ENCODE measurements at places on chromosomes 12 and 14.
A peak's percentile ranks its signal among the peaks of the same experiment; 100 is the strongest.

GRCh38 chr12:18905134-18905533, 167.2 kb downstream of the CAPZA3 start:
- no peak for DNase-seq

DNA sequence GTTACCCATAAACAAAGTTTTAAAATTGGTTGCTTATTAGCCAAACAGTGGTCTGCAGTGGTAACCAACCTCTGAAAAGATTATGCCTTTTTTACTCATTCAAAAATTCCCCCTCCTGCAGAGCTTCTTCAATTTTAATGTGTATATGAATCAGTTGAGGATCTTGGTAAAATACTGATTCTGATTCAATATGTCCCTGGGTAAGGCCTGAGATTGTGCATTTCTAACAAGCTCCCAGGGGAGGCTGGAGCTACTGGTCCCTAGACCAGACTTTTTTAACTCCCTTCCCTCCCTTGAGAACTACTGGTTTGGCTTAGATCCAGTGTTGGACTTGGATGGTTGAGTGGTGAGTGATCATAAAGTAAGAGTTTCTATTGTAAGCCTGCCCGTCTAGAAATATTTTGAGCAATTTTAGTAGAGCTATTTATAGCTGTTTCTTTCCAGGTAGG, 90.2 kb downstream of the FUT8 start:
- DNase-seq: no peak

GRCh38 chr12:15393037-15393436, 70.7 kb downstream of the PTPRO start:
- no peak for DNase-seq

DNA sequence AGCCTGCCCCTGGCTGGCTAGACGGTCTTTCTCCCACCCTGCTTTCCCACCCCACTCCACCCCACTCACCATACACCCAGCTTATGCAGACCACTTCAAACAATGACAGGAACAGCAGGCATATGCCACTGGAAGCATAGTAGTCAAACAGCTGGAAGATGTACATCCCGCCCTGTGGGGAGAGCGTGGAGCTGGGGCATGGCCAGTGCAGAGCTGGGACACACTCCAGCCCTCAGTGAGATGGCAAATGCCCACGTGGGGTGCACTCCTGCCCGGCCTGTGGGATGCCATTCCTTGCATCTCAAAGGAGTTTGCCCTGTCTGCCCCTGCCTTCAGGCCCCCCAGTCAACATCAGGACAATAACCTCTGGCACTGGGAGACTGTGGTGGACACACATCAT, 18.8 kb downstream of the SLC6A12 start:
- DNase-seq: no peak

DNA sequence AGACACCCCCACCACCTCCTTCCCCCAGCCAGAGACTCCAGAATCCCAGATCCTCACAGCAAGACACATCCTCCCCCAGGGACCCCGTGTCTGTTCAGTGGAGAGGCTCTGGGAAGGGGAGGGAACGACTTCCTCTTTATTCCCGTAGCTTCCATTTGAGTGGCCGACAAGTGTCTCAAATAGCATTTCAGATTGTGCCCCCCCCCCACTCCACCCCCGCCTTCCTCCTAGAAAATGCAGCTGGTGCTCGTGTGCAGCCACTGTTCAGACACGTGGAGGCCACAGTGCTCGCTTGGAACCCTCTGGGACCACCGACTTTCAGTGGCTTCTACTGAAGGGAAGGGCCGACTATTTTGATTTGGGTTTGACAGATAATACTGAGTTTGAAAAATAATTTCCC, 14.3 kb downstream of the PPP2R5C start:
- no peak for DNase-seq

- DNase-seq: no peak
Observed at GRCh38 chr14:86858031-86858430, 1135.0 kb downstream of the GALC start.

GRCh38 chr14:94450722-94451090, 1.9 kb downstream of the SERPINA11 start:
- DNase-seq: no peak

GRCh38 chr12:44847888-44848702, 28.0 kb downstream of the NELL2 start:
- no peak for DNase-seq

DNA sequence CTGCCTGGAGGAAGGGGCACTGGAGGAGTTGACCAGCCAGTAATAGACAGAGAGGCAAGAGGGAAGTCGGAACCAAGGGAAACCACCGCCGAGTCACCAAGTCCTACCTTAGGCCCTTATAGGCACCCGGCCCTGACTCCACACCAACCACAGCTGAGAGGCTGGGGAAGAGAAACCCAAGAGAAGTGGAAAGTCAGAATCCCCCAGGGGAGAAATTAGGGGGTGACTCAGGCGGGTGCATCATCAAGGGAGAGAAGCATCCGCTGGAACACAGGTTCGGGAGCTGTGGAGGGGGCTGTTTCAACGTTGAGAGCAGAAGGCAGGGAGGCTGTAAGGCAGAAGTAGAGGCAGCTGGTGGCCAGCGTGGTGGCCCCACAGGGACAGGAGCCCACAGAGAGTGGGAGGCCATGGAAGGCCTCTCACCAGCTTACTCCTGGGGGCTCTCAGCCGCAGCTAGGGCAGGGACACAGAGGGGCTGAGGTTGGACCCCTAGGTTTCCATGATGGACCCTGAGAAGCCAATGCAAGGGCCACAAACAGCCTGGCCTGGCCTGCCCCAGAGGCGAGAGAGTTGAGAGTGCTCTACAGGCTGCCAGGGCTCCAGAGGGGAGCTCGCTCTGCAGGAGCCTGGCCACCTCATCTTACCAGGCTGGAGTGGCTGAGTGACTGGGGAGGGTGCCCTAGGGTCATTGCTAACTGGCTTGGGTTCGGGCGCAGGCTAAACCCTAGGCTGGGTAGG, 1.4 kb upstream of the TRMT61A start:
- peak; percentile 31 for DNase-seq

GRCh38 chr14:38137005-38137404, 70.7 kb upstream of the SSTR1 start:
- DNase-seq: no peak

GRCh38 chr12:122096591-122097149, 18.1 kb downstream of the MLXIP start:
- DNase-seq: no peak

DNA sequence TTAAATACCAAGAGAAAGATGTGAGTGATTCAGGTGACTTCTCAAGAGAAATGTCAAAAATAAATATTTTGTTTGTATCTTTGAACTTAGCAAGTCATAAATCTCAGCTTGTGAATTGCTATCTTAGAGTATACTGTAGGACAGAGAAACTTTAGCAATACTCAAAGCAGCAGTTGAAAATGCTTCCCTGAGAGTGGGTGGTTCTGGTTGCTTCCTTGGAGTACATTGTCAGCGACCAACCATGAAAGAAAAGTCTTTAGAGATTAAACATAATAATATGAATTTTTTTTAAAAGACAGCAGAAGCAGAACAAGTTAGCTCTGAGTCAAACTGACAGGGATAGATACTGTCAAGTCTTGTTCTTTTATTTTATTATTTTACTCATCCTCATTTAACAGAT, 86.8 kb upstream of the OSBPL8 start:
- no peak for DNase-seq

- no peak for DNase-seq
Observed at GRCh38 chr12:109447482-109447881, 29.6 kb downstream of the KCTD10 start.

DNA sequence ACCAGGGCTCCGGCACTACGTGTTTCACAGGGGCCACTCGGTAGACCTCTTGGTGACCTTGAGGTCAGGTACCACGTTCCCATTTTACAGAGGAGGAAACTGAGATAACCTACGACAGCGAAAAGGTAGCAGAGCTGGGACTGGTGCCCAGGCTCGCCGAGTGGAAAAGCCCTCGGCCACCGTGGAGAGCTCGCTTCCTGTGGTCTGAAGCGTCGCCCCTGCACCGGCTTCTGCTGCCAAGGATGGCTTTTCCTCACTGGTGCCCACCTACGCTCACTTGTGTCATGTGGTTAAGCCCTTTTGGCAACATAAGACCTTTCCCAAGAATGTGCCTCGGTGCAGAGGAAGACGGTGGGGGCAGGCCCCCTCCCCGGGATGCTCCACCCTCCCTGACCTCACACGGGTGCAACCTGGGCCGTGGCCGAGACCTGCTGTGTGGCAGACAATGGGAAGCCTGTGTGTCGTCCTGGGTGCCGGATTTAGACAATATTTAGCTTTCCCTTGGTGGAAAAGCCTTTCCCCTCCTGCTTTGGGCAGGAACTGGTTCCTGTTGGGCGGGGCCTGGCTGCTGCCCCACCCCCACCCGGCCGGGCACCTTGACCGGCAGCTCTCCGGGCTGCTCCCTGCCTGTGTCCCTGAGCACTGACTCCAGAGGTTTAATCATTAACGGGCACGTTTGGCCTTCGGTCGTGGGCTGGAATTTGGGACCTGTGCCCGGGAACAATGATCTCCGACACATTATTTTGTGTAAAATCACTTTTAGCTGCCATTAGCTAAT, 32.4 kb upstream of the PPP1R13B start:
- DNase-seq: peak; percentile 22

GRCh38 chr12:80442426-80443222, 1.4 kb upstream of the PTPRQ start:
- DNase-seq: no peak

DNA sequence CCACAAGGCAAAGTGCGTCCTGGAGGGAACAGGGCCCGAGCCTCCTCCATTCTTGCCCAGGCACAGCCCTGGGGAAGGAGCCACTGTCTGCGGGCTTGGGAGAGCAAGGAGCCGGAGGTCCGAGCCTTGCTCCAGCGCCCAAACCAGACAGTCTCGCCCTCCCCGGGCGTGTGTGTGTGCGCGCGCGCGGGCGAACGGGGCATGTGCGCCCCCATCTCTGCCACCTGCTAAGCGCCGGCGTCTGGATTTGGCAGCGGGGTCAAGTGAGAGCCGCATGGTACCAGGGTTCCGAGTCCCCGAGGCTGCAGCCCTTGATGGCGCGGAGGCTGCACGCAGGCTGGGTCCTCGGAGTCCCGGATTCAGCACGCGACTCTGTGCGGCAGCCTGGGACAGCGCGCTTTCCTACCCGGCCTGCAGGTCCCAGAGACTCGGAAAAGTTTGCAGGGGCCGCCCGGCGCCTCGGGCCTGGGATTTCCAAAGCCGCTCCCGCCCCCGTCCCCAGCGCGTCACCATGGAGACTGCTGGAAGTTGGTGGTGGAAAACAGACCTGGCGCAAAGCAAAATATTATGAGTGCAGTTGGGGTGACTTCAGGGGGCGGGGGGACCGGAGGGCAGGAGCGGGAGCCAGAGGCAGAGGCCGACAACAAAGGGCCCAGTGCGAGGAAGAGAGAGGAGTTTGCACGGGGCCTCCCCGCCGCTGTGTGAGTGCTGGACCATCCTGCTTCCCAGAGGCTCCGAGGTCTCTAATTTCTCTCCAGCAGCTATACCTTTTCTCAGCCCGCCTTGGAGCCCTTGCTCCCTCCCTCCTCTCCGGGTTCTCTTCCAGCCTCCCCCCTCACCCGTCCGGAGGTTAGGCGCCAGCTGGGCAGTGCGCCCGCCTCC, 4.2 kb downstream of the RFX4 start:
- DNase-seq: peak; percentile 19

DNA sequence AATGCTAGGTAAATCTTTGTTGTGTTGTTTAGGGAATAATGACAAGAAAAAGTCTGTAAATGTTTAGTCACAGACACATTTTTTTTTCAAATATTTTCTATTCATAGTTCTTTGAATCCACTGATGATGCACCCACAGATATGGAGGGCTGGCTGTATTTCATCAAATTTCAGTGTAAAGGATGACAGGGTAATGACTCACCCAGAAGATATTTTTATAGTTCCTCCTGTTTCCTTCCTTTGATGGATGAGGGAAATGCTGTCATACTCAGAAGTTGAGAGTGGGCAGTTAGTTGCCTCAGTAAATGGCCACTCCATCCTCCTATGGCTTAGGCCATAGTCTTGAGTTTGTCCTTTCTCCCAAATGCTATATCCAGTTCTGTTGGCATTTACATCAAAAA, 76.9 kb upstream of the REP15 start:
- no peak for DNase-seq

GRCh38 chr12:76332606-76333005, 15.6 kb downstream of the BBS10 start:
- no peak for DNase-seq

GRCh38 chr12:123050331-123050831, 69.9 kb downstream of the ARL6IP4 start:
- DNase-seq: no peak

DNA sequence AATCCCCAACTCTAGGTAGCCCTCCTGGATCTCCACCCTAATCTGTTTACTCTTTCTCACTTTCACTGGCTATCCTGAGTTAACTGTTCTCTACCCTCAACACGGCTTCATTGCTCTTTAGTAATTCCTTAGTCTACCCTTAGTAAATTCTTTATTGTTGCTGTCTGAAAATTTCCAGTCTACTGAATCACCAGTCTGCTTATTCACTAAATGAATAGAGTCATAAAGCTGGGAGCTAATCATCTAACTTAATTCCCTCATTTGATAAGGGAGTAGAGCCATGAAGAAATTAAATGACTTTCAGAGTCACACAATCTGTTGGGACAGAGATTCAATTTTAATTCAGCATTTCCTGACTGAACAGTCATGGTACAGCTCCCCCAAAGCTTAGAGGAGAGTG, 36.5 kb downstream of the YEATS4 start:
- DNase-seq: no peak

- peak; percentile 31 for DNase-seq
Observed at GRCh38 chr14:39434401-39434800, 2.2 kb upstream of the FBXO33 start.

- DNase-seq: no peak
Observed at GRCh38 chr12:123076604-123077297, 74.1 kb downstream of the PITPNM2 start.

DNA sequence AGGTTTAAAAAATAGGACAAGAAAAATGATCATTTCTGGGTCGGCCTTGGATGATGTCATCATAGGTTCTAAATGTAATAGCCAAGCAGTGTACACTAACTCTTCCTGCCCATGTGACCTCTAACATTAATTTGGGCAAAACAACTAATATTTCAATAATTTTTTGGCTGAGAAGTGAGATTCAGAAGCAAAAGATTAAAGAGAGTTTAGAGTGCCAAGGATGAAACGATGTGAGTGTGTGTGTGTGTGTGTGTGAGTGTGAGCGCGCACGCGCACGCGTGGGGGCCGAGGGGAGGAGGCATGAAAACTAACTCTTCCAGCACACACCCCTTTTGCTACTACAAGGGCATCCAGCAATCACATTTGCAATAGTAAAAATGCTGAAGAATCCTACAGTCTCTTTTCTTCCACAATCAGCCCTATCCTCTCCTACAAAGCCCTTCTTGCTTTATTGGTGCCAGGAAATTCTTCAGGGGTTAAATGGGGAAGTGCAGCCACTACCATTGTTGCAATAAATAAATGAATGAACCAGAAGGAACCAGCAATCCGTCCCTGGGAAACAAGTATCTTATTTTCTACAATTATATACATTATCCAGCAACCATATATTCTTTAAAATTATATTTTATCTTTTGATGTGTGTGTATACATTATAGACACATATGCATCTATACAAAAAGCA, 52.9 kb downstream of the PEBP1 start:
- DNase-seq: peak; percentile 11

DNA sequence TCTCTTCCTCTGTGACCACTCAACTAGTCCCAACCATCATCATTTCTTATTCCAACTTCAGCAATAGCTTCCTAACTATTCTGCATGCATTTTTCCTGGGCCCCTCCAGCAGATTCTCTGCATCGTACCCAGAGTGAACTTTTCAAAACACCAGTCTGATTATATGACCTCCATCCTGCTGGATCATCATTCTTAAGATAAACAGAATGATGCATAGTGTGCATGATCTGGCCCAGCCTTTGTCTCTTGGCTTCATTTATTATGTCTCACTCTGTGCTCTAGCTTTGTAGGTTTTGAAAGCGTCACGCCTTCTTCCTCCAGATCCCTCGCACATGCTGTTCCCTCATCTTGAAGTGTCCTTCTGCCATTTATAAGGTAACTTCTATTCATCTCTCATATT, 46.3 kb upstream of the SLC38A4 start:
- no peak for DNase-seq
